ENCODE measurements at places on chromosomes 2 and 18. TPM values are rescaled to one million over a fixed set of nuclear protein-coding genes. Genes with fewer than 3 reads are reported as not detected.

GRCh38 chr2:8582191-8582590 is 99.7 kb upstream of the ID2 start:
- no peak for DNase-seq

DNA sequence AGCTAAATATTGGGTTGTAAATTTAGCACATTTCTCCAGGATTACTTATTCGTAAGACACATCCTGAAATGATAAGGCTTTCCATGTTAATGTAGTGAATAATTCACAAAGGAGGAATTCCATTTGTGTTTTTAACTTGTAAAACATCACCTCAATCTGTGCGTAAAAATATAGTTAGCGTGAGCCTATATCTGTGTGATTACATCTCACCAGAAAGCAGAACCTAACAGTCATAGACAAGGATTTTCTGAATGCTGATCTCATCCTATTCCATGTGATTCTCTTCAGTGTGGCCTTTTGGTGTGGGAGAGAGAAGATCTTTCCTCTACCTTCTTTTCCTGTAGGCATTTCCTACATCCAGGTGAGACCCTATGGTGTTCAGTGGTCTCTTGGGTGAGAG is 263.2 kb upstream of the RASGRP3 start:
- DNase-seq = no peak

DNA sequence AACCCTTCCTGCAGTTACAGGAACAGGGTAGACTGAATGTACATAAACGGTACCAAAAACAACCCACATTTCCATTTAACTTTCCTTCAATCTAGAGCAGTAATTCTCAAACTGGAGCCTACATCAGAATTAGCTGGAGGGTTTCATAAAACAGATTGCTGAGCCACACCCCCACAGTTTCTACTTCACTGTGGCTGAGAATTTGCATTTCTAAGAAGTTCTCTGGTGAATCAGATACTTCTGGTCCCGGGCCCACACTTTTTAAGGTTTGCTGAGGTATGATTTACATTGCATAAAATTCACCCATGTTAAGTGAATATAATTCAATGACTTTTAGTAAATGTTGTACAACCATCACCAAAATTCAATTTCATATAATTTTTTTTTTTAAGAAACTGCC is 113.7 kb downstream of the SRBD1 start:
- no peak for DNase-seq

The ST8SIA3 gene
- 0.57 TPM for polyA plus RNA-seq

DNA sequence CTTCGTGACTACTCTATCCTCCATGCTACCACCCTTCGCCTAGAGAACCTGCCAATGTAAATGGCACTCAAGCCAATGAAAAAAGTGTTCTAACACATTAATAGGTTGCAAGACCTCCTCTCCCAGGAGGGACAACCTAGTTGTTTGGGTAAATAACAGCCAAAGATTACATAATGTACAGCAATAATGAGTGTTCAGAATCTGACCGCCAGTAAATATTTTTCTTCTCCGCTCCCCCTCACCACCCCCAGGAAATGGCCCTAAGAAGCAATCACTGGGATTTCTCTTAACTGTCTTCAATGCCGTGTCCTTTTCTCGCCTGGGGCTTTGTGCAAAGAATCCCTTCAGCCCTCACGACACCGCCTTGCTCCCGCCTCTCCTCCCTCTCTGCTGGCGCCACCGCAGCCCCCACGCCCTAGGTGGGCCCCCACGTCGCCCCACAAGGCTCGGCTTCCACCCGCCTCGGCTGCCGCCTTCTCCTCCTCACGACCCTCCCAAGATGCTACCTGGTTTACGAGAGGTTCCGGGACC is 458 bp downstream of the HYCC2 start:
- no peak for DNase-seq

DNA sequence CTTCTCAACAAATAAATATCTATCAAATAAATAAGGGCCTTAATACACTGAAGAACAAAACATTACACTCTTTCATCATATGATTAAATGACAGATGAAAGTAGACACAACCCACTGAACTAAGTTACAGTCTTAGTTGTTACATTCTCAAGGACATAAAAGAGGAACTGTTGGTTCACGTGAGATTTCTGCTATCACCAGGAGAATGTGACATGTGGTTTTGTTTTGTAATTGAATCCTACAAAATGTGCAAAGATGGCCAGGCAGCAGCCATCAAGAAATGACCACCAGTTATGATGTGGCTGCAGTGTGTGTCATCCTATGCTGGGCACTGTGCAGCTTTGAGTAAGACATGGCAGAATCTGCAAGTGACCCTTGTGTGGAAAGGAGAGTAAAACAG is 310.6 kb upstream of the PIK3C3 start:
- DNase-seq = no peak

GRCh38 chr2:189152483-189152882 is 27.1 kb downstream of the COL5A2 start:
- DNase-seq = no peak

The GPR75 gene
- polyA plus RNA-seq = 0.21 TPM
